ENCODE measurements at places on chromosomes 7 and 10.

- no peak for DNase-seq
Observed at GRCh38 chr7:28083998-28084985, 96.3 kb downstream of the JAZF1 start.

DNA sequence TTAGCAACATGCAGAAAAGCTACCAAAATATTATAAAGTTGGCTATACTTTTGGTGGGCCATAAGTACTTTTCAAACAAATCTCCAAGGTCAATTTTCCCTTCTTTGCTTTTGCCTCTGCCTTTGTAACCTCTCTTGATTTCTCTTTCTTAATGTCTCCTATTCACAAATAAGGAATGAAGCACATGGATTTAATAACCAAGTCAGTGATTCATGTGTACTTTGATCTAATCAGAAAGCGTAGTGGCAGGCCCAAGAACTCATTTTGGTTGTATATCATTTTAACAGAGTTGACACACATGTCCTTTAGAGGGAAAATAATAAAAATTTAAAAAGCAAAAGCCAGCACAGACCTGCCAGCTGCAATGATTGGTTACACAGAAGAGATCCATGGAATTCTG lies 93.7 kb downstream of the FZD1 start:
- no peak for DNase-seq

GRCh38 chr7:155449008-155449868 lies 8.7 kb upstream of the EN2 start:
- no peak for DNase-seq

GRCh38 chr10:86756511-86757112 lies at the start of gene BMPR1A:
TSS of gene BMPR1A (plus strand) at chr10:86756619. CDS start at chr10:86876019, 119,400 bp downstream.
- no peak for DNase-seq

DNA sequence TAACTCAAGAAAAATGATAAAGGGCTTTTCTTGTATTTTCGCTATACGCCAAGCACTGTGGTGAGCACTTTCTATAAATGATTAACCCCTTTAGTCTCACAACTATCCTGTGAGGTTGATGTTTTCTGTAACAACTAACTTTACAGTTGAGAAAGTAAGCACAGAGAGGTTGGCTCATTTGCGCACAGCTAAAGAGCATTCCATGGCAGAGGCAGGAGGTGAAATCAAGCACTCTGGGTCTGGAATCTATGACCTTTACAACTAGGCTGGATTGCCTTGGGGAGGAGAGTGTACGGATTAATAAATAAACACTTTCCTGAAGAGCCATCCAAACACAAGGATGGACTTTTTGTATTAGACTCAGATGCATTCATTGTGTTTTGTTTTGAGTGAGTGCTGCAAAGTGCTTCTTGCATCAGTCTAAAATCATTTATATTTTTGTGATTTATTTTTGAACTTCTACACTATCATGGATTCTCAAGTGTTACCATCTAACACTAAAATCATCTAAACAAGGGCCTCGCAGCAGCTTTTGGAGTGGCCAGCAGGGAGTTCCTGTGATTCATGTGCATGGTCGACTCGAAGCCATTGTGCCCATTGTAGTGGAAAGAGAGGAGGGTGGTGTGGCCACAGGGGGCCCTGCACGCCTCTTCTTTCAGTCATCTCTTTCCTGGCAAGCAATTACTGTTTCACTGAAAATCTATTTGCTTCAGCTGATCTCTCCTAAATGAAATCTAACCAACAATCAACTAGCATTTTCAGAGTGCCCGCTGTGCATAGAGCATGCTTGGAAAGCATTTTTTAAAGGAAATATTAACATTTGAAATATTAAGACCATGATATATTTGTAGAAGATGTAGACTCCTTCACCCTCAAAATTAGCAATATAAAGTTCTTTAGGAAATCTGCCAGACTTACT lies 633.4 kb upstream of the COBL start:
- no peak for DNase-seq

DNA sequence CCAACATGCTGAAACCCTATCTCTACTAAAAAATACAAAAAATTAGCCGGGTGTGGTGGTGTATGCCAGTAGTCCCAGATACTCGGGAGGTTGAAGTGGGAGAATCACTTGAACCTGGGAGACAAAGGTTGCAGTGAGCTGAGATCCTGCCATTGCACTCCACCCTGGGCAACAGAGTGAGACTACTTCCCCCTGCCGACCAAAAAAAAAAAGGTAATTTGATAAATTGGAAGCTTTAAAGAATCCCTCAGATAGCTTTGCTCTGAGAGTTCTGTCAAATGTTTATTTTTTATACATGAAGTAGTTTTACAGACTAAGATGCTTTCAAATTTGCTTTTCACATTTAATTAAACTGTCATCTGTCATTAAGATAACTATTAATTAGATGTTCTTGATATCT lies 563.3 kb upstream of the LRRTM3 start:
- DNase-seq = no peak

DNA sequence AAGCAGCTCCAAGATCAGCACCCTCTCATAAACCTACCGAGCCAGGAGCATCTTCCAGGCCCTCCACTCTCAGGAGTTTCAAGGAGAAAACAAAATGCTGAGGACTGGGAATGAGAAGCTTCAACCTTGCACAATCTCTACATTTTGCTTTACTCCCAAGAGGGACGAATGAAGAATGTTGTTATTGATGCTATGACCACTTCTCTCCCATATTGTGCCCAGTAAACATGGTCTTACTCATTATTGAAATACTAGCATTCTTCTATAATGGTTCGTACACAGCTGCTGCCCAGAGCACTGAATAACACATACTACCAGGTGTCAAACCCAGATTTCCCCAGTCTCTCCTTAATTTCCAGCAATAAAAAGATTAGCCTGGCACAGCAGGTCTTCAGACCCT lies 63.4 kb upstream of the BET1 start:
- no peak for DNase-seq

DNA sequence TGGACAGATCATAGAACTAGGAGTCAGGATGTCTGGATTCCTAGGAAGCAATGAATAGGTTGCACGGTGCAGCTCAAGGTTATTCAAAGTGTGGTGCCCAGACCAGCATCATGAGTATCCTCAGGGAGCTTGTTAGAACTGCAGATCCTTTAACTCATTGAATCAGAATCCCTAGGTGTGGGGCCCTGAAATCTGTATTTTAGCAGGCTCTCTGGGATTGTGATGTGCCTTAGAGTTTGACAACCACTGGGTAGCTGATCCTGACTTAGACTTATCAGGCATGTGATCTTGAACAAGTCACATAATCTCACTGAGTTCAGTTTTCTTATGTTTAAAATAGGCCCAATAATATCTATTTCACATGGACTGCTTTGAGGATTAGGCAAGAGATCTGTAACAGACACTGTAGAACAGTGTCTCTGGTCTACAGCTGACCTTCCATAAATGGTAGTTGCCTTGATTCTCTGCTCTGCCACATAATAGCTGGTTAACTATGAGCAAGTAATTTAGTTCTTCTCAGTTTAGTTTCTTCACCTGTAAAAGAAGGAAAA lies 46.4 kb upstream of the ATRNL1 start:
- DNase-seq = no peak

All from activated CD4-positive, alpha-beta T cell treated with anti-CD3 and anti-CD28 coated beads, Interleukin-2, Interleukin-4, amounts not matched to agents 100 ng/mL and 50 ng/mL, durations not matched to agents 16 hours and 8 hours (primary cell).